MCF 10A (cell line): ENCODE measurements at places on chromosomes 1 and 21. TPM values are rescaled to one million over a fixed set of nuclear protein-coding genes. Genes with fewer than 3 reads are reported as not detected.

The LRRC52 gene
- total RNA-seq, result not detected in 2 replicates

The LELP1 gene
- total RNA-seq, result not detected in 2 replicates

The AMPD1 gene
- not detected in 2 replicates for total RNA-seq

The MYBPH gene
- total RNA-seq, result not detected in 2 replicates

The AMY1C gene
- not detected in 2 replicates for total RNA-seq

The BCAN gene
- total RNA-seq, result 0.37 TPM in 1 of 2 replicates, not detected in the other

The PWP2 gene
- total RNA-seq, result 11.2 and 16.5 TPM in 2 replicates

The A3GALT2 gene
- 0.32 TPM in 1 of 2 replicates, not detected in the other for total RNA-seq

The CNIH3 gene
- 3.4 and 3.6 TPM in 2 replicates for total RNA-seq

The HMCN1 gene
- total RNA-seq, result 0.07 and 0.12 TPM in 2 replicates

The SH2D1B gene
- not detected in 2 replicates for total RNA-seq

The MRPL37 gene
- 98.2 and 128 TPM in 2 replicates for total RNA-seq

The ESPN gene
- total RNA-seq, result 0.68 TPM in 1 of 2 replicates, not detected in the other

The AUNIP gene
- 5.2 and 9.4 TPM in 2 replicates for total RNA-seq

- DNase-seq, result peak; percentile 71
Measured at GRCh38 chr1:207752456-207752998, 673 bp downstream of the CD46 start.

GRCh38 chr1:19825298-19825697 is 10.2 kb upstream of the RNF186 start:
- DNase-seq, result no peak

GRCh38 chr1:171999756-172000155 is 158.5 kb downstream of the DNM3 start:
- DNase-seq, result no peak

- DNase-seq, result no peak
Measured at GRCh38 chr1:81584398-81584797, 216.3 kb upstream of the ADGRL2 start.

DNA sequence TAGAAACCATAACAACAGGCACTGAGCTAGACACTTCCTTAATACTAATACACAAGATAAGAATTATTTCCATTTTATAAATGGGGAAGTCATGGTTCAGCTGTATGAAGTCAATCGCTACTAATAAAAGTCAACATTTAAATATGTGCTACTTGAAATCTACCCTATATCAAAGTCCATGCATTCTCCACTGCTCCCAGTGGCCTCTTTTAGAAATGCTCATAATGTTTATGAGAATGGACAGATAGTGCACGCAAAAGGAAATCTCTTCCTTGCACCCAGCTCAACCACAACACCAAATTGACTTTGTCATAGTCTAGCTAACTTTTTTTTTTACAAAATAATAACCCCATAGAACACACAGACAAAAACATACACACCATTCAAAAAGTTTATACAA is 281.7 kb upstream of the CXADR start:
- no peak for DNase-seq

DNA sequence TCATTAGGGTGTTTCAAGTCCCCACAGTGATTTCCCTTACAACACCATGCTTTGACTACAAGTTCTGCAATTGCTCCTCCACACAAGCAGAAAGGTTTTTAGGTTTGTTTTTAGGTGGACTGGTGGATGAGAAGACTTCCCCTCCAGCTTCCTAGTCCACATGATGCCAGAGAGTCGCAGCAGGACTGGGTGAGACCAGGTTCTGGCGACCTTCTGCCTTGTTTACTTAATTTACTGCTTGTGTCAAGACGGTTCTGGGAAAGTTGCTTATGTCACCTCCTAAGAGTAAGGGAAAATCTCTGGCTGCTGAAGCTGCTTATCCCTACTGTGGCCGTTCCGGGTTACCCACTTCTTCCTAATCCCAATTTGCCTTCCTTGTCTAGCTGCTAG is 76.4 kb downstream of the GLUL start:
- DNase-seq, result no peak

DNA sequence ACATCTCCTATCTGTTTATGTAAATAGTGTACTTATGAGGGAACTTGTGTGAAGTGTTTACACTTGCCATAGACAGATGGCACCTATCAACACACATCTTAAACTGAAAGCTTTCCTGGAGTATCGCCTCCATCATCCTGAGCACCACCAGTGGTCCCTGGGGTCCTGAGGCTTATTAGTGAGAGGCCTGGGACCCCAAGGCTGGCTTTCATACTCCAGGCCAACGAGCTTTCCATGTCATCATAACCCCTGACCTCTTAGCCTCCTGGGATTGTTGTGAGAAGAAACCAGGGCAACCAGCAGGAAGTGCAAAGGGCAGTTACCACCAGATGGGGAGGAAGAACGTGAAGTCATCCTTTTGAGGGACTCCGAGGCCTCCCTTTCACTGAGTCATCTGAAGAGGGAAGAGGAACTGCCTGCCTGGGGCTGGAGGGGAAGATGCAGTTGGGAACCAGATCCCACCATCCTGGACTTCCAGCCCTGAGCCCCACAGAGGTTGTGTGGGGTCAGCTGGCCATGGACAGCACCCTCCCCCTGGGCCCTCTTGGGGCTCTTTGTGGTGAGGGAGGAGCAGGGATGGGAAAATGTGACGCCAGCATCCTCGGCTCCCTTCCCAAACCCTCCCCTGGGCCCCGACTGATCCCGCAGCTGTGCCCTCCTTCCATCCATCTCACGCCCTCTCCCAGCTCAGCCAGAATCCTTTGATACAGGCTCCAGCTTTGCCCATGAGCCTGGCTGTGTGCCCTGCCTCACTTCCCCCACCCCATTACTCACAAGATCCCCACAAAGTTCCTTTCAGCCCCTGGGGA is 5.8 kb downstream of the INKA2 start:
- peak; percentile 31 for DNase-seq

GRCh38 chr21:25491267-25491666 is 116.0 kb downstream of the MRPL39 start:
- no peak for DNase-seq

GRCh38 chr1:236403905-236404696 is 10.0 kb downstream of the EDARADD start:
- DNase-seq, result no peak

- no peak for DNase-seq
Measured at GRCh38 chr21:43921571-43921978, 56.6 kb downstream of the AGPAT3 start.

GRCh38 chr1:235043234-235043633 is 85.4 kb downstream of the TOMM20 start:
- DNase-seq, result no peak

DNA sequence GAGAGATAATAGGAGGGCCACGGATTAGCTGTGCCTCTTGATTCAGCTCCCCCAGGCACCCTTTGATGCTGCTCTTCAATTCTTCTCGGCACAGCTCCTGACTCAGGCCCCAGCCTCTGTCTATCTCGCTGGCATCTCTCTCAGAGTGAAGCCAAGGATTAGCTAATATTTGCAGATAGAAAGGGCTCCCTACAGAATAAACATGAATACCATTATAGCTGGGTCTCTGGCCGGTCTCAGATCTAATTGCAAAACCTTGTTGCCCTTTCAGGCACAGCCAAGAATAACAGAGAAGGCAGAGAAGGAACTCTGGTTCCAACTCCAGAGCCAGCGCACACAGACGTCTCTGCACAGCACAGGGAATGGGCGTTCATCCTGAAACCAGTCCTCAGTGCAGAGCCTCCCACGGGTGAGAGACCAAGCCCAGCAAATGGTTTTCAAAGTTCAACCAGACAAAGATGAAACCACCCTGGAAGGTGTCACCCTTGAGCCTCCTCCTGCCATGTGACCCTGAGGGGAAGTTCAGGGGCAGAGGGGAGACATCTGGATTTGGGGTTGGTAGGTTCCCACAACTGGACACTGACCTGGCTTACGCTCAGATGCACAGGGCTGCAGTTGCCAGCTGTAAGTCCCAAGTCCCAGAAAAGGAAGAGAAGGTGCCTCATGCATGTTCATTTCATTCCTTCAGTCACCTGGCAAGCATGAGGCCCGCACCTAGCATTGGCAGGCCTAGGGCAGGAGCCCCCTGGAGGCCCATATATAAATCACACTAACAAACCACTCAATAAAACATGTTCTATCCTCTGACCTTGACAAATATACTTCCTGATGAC is 394.0 kb downstream of the NPHP4 start:
- DNase-seq, result peak; percentile 1

GRCh38 chr1:213369465-213369864 is 318.4 kb downstream of the RPS6KC1 start:
- no peak for DNase-seq

GRCh38 chr1:35447278-35447677 is 109.9 kb downstream of the KIAA0319L start:
- DNase-seq, result no peak

DNA sequence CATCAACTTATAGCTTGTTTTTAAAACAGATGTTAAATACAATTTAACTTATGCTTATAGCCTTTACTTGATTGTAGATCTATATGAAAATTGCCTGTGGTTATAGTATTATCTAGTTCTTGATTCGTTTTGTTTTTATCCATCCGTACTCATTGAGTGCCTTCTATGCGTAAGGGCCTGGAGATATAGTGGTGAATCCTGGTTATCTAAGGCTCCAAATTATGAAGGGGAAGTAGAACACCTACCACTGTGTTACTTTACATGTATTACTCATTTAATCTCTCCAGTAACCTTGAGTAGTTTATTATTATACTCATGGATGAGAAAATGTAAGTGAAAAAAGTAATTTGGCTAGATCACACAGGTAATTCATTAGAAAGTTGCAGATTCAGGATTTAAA is 121.8 kb downstream of the OSBPL9 start:
- no peak for DNase-seq

- no peak for DNase-seq
Measured at GRCh38 chr1:243251539-243251938, 3.5 kb downstream of the CEP170 start.

DNA sequence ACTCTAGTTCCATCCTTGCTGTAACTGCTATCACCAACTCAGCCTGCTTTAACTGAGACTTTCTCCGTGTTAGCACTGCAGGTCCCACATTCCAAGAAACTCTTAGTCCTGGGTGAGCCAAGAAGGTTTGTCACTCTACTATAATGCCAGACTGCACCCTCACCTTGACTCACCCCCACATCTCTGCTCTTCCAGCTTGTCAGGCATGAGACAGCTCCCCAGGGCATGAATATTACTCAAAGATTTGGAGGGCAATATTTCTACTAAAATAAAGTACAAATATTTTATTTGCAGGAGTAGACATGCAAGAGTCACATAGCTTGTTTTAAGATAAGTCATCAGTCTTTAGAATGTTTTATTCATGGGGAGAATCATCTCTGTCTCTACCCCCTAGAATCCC is 110.2 kb downstream of the MATN1 start:
- no peak for DNase-seq

DNA sequence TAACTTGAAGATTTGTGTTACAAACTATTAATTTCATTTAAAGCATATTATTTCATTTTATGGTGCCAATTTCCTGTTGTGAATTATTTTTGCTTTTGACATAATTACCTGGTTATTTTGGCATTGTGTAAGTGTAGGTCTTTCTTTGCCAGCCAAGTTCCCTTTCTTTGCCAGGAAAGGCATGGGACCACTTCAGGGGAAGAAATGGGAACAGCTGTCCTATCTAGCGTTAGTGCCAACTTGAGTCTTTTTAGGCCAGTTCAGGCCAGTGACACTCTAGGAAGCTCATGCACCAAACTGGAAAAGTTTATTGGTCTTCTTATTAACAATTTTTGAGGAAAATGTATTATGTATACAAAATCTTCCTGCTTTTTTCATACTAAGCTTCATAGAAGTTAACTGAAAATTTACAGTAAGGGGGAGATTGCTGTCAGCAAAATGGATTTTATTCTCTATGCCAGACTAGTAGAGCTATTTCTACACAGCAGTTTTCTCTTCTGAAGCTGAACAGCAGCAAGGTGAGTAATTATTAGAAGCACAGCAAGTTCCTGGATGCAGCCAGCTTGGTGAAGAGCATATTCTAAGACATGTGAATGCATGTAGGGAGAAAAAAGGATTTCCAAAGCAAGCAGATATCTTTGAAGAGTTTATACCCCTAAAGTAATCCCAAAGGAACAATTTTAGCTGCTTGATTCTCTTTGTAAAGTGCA is 914.6 kb upstream of the ADGRL4 start:
- no peak for DNase-seq

GRCh38 chr1:36562181-36562685 is 79.5 kb upstream of the CSF3R start:
- no peak for DNase-seq

- DNase-seq, result no peak
Measured at GRCh38 chr1:65434255-65434654, 13.8 kb downstream of the LEPR start.

GRCh38 chr1:116033322-116033721 is 57.0 kb downstream of the SLC22A15 start:
- peak; percentile 17 for DNase-seq

GRCh38 chr1:27804791-27805190 is 25.8 kb upstream of the PPP1R8 start:
- DNase-seq, result no peak

DNA sequence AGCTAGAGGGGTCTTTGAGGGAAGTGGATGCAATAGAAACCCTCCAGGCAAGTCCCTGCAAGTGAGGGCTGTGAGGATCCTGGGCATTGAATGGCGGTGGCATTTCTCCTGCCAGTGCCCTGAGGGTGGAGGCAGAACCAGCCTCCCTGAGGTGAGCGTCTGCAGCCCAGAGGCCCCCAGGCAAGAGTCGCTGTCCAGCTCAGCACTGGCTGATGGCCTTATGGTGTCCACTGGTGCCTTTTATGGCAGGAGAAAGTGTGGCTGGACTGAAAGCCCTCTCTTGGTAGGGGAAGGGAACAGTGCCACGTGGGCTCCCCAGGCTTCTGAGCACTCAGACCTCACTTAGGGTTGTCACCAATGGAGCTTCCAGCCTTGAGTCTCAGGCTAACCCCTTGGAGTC is 77.3 kb downstream of the SH3BGR start:
- no peak for DNase-seq

GRCh38 chr21:45836268-45836655 is 145.3 kb upstream of the COL6A1 start:
- no peak for DNase-seq

DNA sequence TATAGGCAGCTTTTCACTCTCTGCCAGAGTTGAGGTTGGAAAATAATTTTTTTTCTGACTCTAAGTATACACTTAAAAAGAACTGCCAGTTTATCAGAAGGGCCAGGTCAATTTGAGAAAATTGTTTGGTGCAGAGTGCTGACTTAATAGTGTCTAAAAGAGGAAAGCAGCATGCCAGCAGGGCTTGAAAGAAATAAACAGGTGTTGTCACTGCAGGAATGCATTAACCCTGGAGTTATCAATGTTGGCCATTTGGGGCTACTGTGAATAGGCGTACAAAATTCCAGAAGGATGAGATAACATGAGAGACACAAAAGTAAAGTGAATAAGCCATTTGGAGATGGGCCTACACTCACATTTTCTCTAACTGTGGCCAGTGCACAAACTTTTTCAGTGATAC is 220.6 kb upstream of the PLD5 start:
- no peak for DNase-seq

GRCh38 chr1:156075162-156075561 is 7.1 kb downstream of the MEX3A start:
- DNase-seq, result no peak

GRCh38 chr1:157403203-157403602 is 149.1 kb downstream of the FCRL5 start:
- DNase-seq, result peak; percentile 59

- no peak for DNase-seq
Measured at GRCh38 chr1:50193002-50193401, 84.3 kb downstream of the ELAVL4 start.
